ENCODE measurements at places on chromosomes 5 and 9.

GRCh38 chr9:38689678-38690077 lies 30.3 kb downstream of the FAM240B start:
- DNase-seq = no peak

- no peak for DNase-seq
These were observed 131.8 kb upstream of the GABRP start for GRCh38 chr5:170651604-170652277.

DNA sequence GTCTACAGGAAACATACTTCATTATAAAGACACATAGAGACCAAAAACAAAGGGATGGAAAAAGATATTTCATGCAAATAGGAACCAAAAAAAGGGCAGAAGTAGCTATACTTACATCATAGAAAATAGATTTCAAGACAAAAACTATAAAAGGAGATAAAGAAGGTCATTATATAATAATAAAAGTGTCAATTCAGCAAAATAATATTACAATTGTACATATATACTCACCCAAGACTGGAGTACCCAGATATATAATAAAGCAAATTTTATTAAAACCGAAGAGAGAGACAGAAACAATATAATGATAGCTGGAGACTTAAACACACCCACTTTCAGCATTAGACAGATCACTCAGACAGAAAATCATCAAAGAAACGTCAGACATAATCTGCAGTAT lies 546.3 kb downstream of the PRDM9 start:
- DNase-seq = no peak

DNA sequence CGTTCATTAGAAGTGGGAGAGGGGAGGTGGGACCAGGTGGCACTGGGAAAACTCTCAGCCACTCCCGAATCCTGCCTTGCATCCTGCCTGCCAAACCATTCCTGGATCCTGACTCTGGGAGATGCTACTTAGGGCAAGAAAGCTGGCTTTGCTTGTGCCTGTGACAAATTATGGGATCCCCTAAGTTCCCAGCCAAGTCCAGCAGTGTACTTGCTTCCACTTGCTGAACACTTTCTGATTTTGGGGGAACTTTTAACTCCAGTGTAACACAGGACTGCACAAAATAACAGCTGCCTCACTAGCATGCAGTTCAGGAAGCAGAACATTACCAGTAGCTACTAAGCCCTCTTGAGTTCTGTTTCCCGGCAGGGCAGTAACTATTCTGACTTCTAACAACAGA lies 12.5 kb upstream of the NKX2-5 start:
- DNase-seq = no peak

GRCh38 chr5:40866844-40867243 lies 25.7 kb downstream of the CARD6 start:
- DNase-seq = no peak

GRCh38 chr5:57692582-57693487 lies 210.2 kb upstream of the ACTBL2 start:
- no peak for DNase-seq

- no peak for DNase-seq
These were observed 3.6 kb upstream of the FOXD1 start for GRCh38 chr5:73452215-73452614.

- no peak for DNase-seq
These were observed 180.6 kb downstream of the PLK2 start for GRCh38 chr5:58279259-58279658.

- DNase-seq = no peak
These were observed 128.4 kb upstream of the ADRA1B start for GRCh38 chr5:159787837-159788236.

DNA sequence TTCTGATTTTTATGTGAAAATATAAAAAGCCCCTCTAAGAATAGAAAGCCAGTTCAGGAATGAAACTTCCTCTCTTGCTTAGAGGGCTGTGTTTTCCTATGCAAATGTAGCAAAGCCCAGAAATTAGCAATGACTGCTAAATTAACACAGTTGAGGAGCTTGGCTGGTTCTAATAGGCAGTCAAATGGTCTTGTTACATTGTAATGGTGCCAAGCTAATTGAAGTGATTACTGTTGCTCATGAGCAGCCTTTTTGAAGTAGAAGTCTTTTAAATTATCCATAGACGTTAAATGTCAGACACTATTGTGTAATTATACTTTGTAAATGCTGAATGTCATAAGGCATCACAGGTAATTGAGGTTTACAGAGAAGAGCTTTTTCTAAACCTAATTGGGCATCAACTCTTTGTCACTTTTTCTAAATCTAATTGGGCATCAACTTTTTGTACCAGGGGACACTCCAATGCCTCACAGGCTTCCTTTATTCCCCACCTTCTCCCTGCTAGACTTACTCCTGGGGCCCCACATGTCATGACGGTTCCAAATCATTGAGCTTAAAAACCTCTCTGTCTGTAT lies 229.1 kb downstream of the PSAT1 start:
- DNase-seq = no peak

DNA sequence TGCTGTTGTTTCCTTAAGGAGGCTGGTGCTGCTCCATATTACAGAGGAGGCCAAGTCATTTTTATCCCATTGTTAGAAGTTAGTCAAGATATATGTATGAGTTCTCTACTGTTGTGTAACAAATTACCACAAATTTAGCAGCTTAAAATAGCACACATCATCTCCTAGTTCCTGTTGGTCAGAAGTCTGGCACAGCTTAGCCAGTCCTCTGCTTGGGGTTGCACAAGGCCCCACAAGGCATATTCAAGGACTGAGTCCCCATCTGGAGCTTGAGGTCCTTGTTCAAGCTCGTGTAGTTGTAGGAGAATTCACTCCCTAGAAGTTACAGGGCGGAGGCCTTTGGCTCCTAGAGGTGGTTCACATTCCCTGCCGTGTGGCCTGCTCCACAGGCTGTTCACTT lies 14.7 kb downstream of the MTAP start:
- no peak for DNase-seq

DNA sequence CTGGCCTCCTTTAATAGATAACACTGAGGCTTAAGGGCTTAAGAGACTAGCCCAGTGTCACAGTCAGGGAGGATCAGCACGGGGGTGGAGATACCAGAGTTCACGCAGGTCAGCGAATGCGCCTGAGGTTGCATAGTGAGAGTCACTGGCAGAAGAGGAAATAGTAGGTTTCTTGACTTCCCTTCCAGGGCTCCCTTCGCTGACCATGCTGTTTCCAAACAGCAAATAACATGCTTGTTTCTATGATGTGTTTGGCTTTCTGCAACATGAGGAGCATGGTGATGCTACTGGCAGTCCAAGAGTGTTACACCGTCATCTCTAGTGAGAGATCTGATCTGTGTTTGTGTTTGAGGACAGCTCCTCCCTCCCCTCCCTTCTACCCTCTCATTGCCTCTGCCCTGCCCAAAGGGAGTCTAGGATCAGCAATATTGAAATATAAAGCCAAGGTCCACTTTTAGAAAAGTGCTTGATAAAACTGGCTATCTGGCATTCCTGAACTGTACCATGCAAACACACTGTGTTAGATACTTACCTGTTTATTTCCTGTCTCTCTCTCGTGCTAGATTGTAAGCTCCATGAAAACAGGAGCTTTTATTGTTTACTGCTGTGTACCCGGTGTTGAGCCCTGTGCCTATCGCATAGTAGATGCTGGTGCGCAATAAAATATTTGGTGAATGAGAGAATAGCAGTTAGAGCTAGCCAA lies 12.3 kb downstream of the TLE4 start:
- no peak for DNase-seq

DNA sequence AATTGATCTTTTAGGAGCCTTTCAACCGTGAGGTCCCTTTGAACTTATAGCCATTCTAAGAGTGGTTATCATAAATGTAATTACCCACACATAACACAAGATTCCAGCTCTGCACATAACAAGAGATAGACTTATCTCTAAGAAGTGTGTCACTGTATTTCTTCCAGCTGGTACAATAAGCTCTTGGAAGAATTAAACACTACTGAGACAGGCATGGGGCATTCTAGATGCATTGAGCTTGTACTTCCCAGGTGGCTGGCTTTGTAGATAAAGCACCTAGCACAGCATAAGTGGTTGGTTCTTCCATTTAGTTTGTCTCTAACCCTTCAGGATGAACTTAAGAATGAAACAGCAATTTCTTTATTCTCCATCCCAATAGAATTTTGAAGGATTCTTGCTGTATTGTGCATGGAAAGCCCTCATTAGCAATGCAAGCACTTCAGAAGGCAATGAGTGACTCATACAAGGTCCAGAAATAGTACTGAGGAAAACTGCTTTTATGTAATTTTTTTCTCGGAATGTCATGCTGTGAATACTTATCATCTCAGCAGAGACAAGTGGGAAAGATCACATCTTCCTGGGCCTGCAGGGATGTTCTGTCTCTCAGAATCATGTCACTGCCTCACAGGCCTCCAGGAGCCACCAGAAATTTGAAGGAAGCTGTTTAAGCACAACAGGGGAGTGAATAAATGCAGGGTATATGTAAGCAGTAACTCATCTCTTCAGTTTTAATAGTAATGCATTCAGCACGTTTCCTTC lies 91.1 kb upstream of the CD180 start:
- no peak for DNase-seq

GRCh38 chr9:38182321-38182720 lies 113.3 kb upstream of the SHB start:
- no peak for DNase-seq

DNA sequence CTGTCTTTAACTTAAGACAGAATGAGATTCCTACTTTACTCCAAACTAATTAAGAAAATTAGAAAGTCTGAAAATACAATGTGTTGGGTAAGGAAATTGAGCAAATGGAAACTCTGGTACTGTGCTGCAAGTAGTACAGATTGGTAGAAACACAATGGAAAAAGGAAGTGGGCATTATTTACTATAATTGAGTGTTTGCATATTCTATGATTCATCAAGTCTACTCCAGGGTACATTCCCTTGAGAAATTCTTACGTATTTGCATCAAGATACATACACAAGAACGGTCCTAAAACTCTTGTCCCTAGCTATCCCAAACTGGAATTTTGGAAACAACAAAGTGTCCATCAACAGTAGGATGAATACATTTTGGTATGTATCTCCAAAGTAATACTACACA lies 123.5 kb upstream of the TARS1 start:
- no peak for DNase-seq

Measured in stimulated activated CD8-positive, alpha-beta memory T cell treated with anti-CD3 and anti-CD28 coated beads, Interleukin-15, amount 100 ng/mL, for 24 hours (primary cell).